Lower lobe of right lung (tissue), 2 donors: ENCODE measurements at places on chromosomes 11 and 22. TPM values are rescaled to one million over a fixed set of nuclear protein-coding genes. Genes with fewer than 3 reads are reported as not detected.

GRCh38 chr11:85772695-85773094 is 38.2 kb downstream of the SYTL2 start:
- no peaks in the 10 kb centered on the region for H3K4me1 ChIP-seq
- H3K4me3 ChIP-seq: no peak overlapping the region
- H3K27me3 ChIP-seq: no peaks in the 10 kb centered on the region
- DNase-seq: no peak
- H3K27ac ChIP-seq: peak overlapping the region; percentile 26

DNA sequence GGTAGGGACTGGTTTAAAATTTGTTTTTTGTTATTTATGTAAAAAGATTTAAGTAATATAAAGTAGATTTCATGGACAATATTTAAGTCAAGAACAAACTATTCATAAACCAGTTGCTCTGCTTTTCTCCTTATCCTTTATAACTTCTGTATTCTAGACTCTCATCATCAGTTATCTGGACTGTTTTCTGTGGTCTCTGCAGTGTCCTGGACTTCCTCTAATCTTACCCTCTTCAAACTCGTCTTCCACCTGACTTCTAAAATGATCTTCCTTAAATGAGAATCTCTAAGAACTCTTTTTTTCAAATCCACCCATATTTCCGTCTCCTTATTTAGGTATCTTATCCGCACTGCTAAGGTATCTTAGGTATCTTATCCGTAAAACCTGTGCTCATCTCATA is 8.1 kb downstream of the RRM1 start:
- peaks cover 56% of the 10 kb centered on the region for H3K36me3 ChIP-seq
- H3K27ac ChIP-seq: no peak overlapping the region
- no peak overlapping the region for H3K4me3 ChIP-seq
- no peak for DNase-seq

NKAPD1 gene
- total RNA-seq: 20.6 TPM

KDM4D gene
- 0.68 TPM for total RNA-seq

KCNJ5 gene
- 12.9 TPM for total RNA-seq

GRK3 gene
- total RNA-seq: 34.3 TPM

OSBP2 gene
- total RNA-seq: 3.1 TPM
